ENCODE measurements at places on chromosomes 12 and 14.

- no peak for DNase-seq
These were observed 84.1 kb upstream of the TMTC1 start for GRCh38 chr12:29867823-29868222.

DNA sequence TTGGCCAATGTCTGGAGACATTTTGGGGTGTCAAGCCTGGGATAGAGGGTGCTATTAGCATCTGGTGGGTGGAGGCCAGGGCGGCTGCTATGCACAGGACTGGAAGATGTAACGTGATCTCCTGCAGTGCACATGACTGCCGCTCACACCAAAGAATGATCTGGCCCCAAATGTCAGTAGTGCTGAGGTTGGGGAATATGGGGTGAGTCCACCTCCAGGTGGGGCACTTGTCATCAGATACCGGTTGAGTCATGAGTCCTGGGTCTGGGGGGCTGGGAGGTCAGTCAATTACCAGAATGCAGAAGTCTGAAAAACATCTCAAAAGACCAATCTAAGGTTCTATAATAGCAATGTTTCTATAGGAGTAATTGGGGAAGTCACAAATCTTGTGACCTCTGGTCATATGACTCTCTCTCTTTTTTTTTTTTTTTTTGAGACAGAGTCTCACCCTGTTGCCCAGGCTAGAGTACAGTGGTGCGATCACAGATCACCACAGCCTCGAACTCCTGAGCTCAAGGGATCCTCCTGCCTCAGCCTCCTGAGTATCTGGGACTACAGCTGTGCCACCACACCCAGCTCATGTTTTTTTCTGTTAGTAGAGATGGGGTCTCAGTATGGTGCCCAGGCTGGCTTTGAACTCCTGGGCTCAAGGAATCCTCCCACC, 6.0 kb upstream of the SDSL start:
- no peak for DNase-seq

DNA sequence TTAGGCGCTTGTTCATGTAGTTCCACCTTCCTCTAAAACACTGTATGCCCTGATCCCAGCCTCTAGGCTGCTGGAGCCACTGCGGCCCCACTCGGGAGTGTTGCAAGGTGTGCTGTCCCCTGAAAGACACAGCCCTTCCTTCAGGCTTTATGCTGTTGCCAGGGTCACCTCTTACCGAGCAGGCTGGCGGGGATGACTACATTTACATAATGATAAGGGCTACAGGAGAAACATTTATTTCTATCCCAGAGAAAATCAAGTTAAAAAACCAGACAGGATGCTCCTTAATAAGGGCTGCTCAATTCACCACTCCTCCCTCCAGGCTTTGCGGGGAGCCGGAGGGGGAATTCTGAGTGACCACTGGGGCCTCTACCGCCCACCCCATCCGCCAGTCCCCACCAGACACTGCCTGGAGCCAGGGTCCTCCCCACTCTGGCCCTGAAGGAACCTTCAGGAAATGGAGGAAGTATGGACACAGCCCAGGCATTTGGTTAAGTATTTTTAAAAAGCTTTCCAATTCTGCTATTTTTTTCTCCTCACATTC, 200.6 kb downstream of the TTC7B start:
- no peak for DNase-seq

DNA sequence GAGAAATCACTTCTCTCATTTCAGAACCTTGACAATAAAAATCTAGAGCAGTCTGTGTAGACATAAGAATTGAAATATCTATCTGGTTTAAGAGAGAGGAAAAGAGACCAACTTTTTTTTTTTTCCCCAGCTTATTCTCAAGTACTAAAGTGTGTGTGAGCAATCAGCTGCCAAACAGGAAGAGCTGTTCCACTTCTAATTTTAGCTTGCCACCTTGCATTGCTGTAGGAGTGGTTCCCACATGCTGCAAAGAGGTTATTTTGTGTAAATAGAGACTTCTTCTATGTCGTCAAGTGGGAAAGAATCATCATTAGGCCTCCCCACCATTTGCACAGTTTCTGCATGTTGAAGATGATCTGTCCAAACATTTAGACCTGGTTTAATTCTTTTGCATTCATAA, 142.6 kb downstream of the NPAS3 start:
- no peak for DNase-seq

DNA sequence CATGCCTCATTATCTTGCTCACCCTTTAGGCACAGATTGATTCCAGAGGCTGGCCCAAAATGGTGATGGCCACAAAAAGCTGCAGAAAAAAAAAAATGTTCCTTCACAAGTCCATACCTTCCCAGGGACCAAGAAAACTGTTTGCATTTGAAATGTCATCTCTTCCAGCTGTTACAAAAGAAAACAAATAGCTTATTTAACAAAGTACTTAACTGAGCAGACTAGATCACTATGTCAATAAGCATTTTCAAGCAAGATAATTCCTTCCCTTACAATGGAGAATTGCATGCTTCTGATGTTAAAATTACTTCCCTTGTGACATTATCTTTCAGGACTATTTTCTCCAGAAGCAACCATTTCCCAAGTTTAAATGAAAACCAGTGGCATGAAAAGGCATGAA, 377.9 kb upstream of the KITLG start:
- no peak for DNase-seq

- no peak for DNase-seq
These were observed 764.7 kb downstream of the BCL11B start for GRCh38 chr14:98507264-98507663.

GRCh38 chr12:2291182-2291832, 238.5 kb downstream of the CACNA1C start:
- DNase-seq: peak; percentile 53

DNA sequence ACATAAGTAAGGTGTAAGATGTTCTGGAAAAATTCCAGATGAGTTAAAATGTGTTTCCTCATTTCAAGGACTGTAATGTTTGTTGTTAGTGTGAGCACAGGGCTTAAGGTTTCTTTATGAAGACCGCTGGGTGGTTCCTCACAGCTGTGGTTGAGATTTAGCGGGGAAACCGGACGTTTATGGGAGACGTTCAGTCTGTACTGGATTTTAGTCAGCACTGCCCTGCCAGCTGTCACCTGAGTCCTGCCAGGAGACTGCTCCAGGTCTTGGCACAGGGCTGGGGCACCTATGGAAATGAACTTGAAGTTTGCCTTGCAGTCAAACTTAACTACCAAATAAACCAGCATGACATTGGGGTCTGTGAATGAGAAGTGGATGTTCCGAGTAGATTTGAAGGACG, 555.2 kb downstream of the DIO2 start:
- no peak for DNase-seq

DNA sequence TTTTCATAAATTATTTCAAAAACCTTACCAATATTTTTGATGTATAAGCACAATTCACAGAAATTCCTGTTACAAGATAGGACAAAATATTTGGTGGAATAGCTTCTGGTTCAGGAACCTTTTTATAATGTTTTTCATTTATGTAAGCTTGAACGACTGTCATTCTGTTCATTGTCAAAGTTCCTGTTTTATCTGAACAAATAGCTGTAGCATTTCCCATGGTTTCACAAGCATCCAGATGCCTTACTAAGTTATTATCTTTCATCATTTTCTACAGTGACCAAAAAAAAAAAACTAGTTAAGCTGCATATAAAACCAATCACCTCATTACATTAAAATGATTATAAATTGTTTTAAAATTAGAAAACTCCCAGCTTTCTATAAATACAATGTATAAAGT, 87.1 kb downstream of the ATP2B1 start:
- DNase-seq: no peak

- no peak for DNase-seq
These were observed 13.0 kb downstream of the FERMT2 start for GRCh38 chr14:52937869-52938268.

- no peak for DNase-seq
These were observed 76.1 kb upstream of the KRR1 start for GRCh38 chr12:75587340-75588106.

GRCh38 chr12:120687578-120688289, 785 bp downstream of the MLEC start:
- peak; percentile 39 for DNase-seq

- DNase-seq: no peak
These were observed 268.5 kb downstream of the FOXG1 start for GRCh38 chr14:29035134-29035533.

DNA sequence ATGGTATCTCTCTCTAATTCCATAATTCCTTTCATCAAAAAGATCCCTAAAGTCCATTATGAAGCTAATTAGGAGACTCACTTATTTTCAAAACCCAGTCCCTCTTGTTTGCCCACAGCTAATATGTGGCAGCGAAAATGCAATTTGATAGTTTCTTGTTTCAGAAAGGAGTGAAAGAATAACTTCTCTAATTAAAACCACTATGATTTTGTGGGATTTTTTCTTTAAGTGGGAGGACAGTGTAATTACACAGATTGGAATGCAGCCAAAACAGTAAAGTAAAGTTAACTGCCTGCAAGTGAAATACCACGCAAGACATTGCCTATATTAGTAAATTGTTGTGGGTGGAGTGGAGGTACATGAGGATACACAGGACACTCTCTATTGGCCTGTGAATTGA, 50.0 kb downstream of the PTPRO start:
- DNase-seq: no peak

- DNase-seq: peak; percentile 71
These were observed 1183.7 kb upstream of the TMEM132C start for GRCh38 chr12:127083008-127083949.

Measured in RWPE1 (cell line).